ENCODE measurements at places on chromosomes 1 and 21.
A peak's percentile ranks its signal among the peaks of the same experiment; 100 is the strongest.

DNA sequence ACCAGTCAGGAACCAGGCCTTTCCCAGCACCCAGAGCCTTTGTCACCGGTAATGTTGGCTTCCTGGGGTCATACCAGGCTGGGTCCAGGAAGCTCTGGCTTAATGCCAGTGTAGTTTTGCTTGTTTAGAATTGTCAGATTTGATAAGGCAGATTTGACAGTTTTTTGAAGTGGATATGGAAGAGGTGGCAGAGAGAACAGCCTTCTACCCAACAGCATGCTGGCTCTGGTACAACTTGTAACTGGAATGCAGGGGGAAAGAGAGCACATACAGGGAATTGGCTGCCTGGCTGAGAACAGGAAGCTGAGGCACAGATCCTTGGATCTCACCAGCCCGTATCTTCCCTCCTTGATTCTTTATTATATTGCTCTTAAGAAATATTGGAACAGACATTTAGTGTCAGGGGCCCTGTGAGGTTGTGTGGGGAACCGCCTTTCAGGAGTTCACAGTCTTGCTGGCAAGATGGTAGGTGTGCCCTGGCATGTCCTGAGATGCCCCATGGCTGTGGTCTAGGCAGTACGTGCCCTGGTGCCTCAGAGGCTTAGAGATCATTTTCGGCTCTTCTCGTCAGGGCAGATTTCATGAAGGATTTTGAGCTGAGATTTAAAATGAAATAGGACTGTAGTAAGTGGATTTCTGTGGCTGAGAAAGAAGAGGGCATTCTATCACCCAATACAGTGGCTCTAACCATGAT, 227.0 kb downstream of the PBX1 start:
- no peaks in the 10 kb centered on the region for H3K36me3 ChIP-seq
- H3K27me3 ChIP-seq: no peaks in the 10 kb centered on the region
- no peak overlapping the region for H3K27ac ChIP-seq
- no peak for DNase-seq

DNA sequence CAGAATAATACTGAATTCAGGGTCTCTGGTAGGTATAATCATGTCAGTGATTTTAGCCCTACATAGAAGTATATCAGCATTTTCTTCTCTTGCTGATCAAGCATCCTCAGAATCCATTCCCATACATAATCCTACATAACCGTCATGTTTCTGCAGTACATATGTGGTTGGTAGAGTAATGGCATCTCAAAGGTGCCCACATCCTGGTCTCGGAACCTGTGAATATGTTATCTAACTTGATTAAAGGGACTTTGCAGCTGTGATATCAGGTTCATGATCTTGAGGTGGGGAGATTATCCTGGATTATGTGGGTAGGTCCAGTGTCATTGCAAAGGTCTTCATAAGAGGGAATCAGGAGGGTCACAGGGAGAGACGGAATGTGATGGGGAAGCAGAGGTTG, 69.4 kb upstream of the KIF1B start:
- no peaks in the 10 kb centered on the region for H3K27me3 ChIP-seq
- no peaks in the 10 kb centered on the region for H3K4me1 ChIP-seq
- DNase-seq: no peak
- H3K27ac ChIP-seq: no peak overlapping the region
- no peak overlapping the region for H3K4me3 ChIP-seq

- no peak overlapping the region for H3K27ac ChIP-seq
- H3K4me3 ChIP-seq: no peak overlapping the region
- no peaks in the 10 kb centered on the region for H3K4me1 ChIP-seq
- H3K36me3 ChIP-seq: no peaks in the 10 kb centered on the region
- no peak for DNase-seq
- H3K27me3 ChIP-seq: no peaks in the 10 kb centered on the region
Observed at GRCh38 chr1:111487133-111487532, 13.3 kb downstream of the C1orf162 start.

DNA sequence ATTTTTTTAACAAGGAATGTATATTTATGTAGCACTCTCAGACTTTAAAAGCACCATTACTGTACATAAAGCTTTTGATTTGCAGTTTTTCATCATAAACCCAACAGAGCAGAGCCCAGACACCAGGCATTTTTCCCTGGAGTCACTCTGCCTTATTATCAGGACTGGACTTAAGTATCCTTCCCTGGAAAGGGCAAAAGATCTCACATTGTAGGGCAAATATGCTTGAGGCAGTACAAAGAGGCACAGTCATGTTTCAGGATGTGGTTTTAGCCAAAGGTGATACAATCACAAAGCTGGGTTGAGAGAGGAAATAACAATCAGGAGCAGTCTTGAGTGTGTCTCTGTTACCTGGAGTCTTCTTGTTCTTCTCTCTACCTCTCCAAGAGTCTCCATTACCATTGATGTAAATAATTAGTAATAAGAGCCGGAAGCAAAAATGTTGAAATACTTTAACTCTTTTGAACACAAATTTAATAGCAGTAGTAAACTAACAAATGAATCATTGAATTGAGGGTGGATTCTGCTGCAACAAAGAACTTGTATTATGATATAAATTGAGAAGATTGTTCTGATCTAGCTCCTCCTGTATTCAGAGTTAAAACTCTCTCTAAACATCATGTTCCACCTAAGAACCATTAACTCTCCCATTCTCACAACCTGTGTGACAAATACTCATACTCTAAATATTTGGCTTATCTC, 160.5 kb downstream of the LTN1 start:
- no peak overlapping the region for H3K27ac ChIP-seq
- peak; percentile 55 for DNase-seq
- no peaks in the 10 kb centered on the region for H3K27me3 ChIP-seq
- no peaks in the 10 kb centered on the region for H3K36me3 ChIP-seq
- H3K4me3 ChIP-seq: peak overlapping the region; percentile 21

- no peaks in the 10 kb centered on the region for H3K27me3 ChIP-seq
- no peak overlapping the region for H3K27ac ChIP-seq
- H3K4me1 ChIP-seq: no peaks in the 10 kb centered on the region
- peak; percentile 38 for DNase-seq
- H3K4me3 ChIP-seq: no peak overlapping the region
Observed at GRCh38 chr1:21622466-21623315, 46.5 kb downstream of the RAP1GAP start.

DNA sequence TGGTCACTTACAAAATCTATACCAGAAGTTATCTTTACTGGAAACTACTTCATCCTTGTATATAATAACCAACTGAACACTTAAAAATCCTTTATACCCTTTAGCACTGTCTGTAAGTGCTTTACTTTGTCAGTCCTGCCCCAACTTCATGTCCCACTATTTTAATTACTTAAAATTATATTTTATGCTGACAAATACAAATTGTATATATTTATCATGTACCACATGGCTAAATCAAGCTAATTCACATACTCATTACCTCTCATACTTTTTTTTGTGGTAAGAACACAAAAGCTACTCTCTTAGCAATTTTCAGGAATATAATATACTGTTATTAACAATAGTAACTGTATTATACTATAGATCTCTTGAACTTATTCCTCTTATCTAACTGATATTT, 63.0 kb downstream of the EVI5 start:
- no peak overlapping the region for H3K4me3 ChIP-seq
- no peaks in the 10 kb centered on the region for H3K27me3 ChIP-seq
- H3K27ac ChIP-seq: no peak overlapping the region
- H3K36me3 ChIP-seq: no peaks in the 10 kb centered on the region
- DNase-seq: no peak
- no peaks in the 10 kb centered on the region for H3K4me1 ChIP-seq

DNA sequence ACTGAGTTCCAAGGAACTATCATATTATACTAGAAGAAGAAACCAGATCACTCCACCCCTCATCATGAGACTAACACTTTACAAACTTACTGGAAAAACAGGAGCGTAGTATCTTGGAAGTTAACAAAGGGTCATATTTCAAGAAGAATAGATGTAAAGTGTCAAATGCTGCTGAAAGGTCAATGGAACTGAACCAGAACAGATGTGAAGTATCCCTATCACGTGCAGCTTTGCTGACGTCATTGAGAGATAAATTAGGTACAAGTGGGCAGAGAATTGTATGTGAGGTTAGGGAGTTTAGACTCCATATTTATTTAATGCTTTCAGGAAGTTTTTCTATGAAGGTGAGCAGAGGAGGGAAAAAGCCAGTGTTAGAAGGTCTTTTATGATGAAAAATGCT, 483.0 kb downstream of the NCAM2 start:
- no peak overlapping the region for H3K27ac ChIP-seq
- H3K4me1 ChIP-seq: no peaks in the 10 kb centered on the region
- no peak for DNase-seq
- H3K27me3 ChIP-seq: no peaks in the 10 kb centered on the region

DNA sequence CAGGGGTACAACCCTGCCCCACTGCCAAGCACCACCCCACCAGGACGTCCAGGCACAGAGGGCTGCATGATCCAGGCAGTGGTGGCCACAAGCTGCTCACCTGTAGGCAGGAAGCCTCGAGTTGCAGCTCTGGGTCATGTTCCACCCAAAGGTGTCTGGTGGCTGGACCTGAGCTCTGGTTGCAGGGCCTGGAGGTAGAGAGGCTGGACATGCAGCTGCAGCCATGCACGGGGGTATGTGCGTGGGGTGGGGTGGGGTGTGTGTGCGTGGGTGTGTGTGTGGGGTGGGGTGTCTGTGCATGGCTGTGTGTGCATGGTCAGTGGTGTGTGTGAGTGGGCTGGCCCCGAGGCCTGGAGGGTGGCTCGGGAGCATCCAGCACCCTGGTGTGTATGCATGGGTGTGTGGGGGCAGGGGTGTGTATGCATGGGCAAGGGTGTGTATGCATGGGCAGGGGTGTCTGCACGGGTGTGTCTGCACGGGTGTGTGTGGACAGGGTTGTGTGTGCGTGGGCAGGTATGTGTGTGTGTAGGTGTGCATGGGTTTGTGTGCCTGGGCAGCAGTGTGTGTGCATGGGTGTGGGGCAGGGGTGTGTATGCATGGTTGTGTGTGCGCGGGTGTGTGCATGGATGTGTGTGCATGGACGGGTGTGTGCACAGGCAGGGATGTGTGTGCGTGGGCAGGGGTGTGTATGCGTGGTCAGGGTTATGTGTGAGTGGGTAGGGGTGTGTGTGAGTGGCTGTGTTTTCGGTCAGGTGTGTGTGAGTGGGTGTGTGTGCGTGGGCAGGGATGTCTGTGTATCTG, 15.6 kb downstream of the ARHGEF16 start:
- H3K4me1 ChIP-seq: no peaks in the 10 kb centered on the region
- H3K27ac ChIP-seq: no peak overlapping the region
- no peak overlapping the region for H3K4me3 ChIP-seq

- H3K4me1 ChIP-seq: peaks cover 33% of the 10 kb centered on the region
- no peaks in the 10 kb centered on the region for H3K27me3 ChIP-seq
- H3K27ac ChIP-seq: no peak overlapping the region
- no peaks in the 10 kb centered on the region for H3K36me3 ChIP-seq
- no peak overlapping the region for H3K4me3 ChIP-seq
Observed at GRCh38 chr1:8418301-8418700, 100.4 kb downstream of the SLC45A1 start.

GRCh38 chr1:177289532-177289931, 118.8 kb downstream of the BRINP2 start:
- no peaks in the 10 kb centered on the region for H3K27me3 ChIP-seq
- no peaks in the 10 kb centered on the region for H3K36me3 ChIP-seq
- DNase-seq: no peak
- no peaks in the 10 kb centered on the region for H3K4me1 ChIP-seq
- H3K4me3 ChIP-seq: no peak overlapping the region
- H3K27ac ChIP-seq: no peak overlapping the region

GRCh38 chr21:45631540-45631939, 12.0 kb upstream of the PCBP3 start:
- H3K4me3 ChIP-seq: no peak overlapping the region
- DNase-seq: no peak
- H3K36me3 ChIP-seq: no peaks in the 10 kb centered on the region
- no peaks in the 10 kb centered on the region for H3K27me3 ChIP-seq
- no peaks in the 10 kb centered on the region for H3K4me1 ChIP-seq

DNA sequence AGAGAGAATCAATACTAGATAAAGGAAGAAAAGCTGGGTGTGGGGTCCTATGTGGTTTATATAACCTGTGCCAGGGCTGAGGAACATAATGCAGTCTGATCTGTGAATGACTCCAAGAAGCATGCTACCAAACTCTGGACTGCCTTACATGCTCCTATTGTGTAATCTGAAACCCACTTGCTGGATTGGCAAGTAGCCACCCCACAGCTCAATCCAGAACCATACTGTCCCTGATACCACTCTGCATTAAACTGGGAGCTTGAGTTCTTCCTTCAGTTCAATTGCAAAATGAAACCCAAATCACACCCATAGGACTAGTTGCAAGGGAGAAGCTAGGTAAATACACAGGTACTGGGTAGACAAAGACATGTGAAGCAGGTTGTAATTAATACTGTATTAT, 115.4 kb upstream of the NEGR1 start:
- no peaks in the 10 kb centered on the region for H3K36me3 ChIP-seq
- H3K27ac ChIP-seq: no peak overlapping the region
- no peaks in the 10 kb centered on the region for H3K27me3 ChIP-seq
- no peaks in the 10 kb centered on the region for H3K4me1 ChIP-seq

- no peaks in the 10 kb centered on the region for H3K36me3 ChIP-seq
- no peaks in the 10 kb centered on the region for H3K27me3 ChIP-seq
- no peak overlapping the region for H3K4me3 ChIP-seq
- no peak overlapping the region for H3K27ac ChIP-seq
- no peak for DNase-seq
Observed at GRCh38 chr1:6329396-6329795, 64.2 kb downstream of the ACOT7 start.

GRCh38 chr1:150073516-150073915, 5.9 kb downstream of the VPS45 start:
- peaks cover 4% of the 10 kb centered on the region for H3K36me3 ChIP-seq
- H3K4me1 ChIP-seq: no peaks in the 10 kb centered on the region
- no peak overlapping the region for H3K27ac ChIP-seq
- DNase-seq: no peak
- H3K27me3 ChIP-seq: no peaks in the 10 kb centered on the region

GRCh38 chr21:15592271-15592860, 137.4 kb upstream of the USP25 start:
- H3K27ac ChIP-seq: no peak overlapping the region
- H3K4me3 ChIP-seq: no peak overlapping the region
- no peak for DNase-seq
- no peaks in the 10 kb centered on the region for H3K4me1 ChIP-seq

GRCh38 chr1:177973585-177973984, 3.7 kb upstream of the SEC16B start:
- H3K27ac ChIP-seq: no peak overlapping the region
- H3K4me1 ChIP-seq: no peaks in the 10 kb centered on the region
- no peaks in the 10 kb centered on the region for H3K27me3 ChIP-seq

- no peaks in the 10 kb centered on the region for H3K27me3 ChIP-seq
- no peak overlapping the region for H3K27ac ChIP-seq
- no peaks in the 10 kb centered on the region for H3K4me1 ChIP-seq
Observed at GRCh38 chr1:77866296-77866695, 22.1 kb upstream of the NEXN start.
